Stimulated activated naive CD8-positive, alpha-beta T cell treated with anti-CD3 and anti-CD28 coated beads, Interleukin-15, Interleukin-2, amounts not matched to agents 100 U/mL and 50 U/mL, for 24 hours (primary cell): ENCODE measurements at places on chromosomes 6 and 20.

- DNase-seq, result no peak
These were observed 385.0 kb downstream of the CD83 start for GRCh38 chr6:14502551-14502950.

GRCh38 chr6:16331384-16332174, 93.2 kb downstream of the GMPR start:
- DNase-seq, result peak; percentile 73

- no peak for DNase-seq
These were observed 39.6 kb upstream of the STX16 start for GRCh38 chr20:58611236-58612030.

DNA sequence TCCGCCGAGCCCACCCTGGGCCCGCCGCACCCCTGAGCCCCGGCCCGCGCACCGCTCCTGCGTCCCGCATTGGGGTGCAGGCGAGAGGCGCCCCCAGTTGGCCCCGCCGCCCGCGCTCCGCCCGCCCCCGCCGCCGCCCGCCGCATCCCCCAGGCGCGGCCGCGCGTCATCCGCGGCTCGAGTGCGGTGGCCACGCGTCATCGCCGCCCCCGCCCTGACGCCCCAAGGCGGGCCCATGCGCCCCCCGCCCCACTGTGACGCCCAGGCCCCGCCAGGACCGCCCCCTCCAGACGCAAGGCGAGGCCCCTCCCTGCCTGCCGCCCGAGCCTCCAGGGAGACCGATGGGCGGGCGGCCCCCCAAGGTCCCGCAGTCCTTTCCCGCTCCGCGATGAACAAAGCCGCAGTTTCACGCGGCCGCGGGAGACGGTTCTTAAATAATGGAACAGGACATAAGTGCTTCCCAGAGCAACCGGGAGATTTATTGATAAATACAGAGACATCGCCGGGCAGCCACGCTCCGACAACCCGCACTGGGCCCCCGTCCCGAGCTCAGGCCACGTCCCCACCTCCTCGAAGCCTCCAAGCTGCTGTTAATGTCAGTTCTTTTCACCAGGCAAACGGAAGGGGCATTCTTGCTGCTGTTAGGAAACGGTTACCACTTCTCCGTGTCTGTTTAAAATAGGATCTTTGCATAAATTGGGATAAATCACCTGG, at the start of gene ANKRD60:
Gene ANKRD60 (minus strand): TSS at position 170 of the 714 bp plus-strand sequence. CDS start 0 bp downstream, at position 170.
- DNase-seq, result peak; percentile 66

- no peak for DNase-seq
These were observed 28.5 kb upstream of the EFHC1 start for GRCh38 chr6:52391599-52391998.
